Cerebellum (tissue), 4 donors: ENCODE measurements at places on chromosomes 7 and 10. TPM values are rescaled to one million over a fixed set of nuclear protein-coding genes. Genes with fewer than 3 reads are reported as not detected.

GRCh38 chr10:101452593-101452992, 98.6 kb downstream of the BTRC start:
- no peak for DNase-seq

DNA sequence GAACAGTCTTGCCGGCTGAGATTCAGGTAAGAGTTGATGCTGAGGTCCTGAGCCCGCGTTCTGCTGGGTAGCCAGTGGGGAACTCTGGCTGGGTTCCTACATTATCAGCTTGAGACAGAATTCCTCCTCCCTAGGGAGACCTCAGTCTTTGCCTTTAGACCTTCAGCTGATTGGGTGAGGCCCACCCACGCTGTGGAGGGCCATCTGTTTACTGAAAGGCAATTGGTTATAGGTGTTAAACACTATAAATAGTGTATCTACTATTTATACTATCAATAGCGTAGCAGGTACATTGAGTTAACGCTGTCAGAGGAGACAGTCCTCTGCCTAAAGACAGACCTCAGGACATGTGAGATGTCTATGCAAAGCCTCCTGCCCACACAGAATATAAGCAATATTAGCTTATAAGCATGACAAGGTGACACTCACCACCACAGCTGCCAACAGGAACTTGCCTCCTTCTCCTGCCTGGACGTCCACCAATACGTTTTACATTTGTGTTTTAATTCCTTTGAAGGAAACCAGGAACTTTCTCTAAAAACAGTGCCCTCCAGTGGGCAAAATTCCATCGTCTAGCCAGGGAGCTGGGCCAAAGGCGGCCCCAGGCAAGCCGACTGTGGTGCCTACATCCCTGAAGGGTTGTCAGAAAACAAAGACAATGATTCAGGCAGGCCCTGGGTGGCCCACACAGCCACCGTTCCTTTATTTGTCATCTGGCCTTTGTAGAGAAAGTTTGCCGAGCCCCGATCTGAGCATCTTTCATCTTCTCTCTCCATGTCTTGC, 58.8 kb downstream of the INSIG1 start:
- DNase-seq, result peak; percentile 53

- DNase-seq, result no peak
Measured at GRCh38 chr10:82942286-82943099, 1067.5 kb downstream of the NRG3 start.

DNA sequence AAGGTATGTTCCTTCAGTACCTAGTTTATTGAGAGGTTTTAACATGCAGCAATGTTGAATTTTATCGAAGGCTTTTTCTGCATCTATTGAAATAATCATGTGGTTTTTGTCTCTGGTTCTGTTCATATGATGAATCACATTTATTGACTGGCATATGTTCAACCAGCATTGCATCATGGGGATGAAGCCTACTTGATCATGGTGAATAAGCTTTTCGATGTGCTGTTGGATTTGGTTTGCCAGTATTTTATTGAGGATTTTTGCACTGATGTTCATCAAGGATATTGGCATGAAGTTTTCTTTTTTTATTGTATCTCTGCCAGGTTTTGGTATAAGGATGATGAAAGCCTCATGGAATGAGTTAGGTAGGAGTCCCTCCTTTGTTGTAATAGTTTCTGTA, 204.0 kb upstream of the GNAI1 start:
- DNase-seq, result no peak

DNA sequence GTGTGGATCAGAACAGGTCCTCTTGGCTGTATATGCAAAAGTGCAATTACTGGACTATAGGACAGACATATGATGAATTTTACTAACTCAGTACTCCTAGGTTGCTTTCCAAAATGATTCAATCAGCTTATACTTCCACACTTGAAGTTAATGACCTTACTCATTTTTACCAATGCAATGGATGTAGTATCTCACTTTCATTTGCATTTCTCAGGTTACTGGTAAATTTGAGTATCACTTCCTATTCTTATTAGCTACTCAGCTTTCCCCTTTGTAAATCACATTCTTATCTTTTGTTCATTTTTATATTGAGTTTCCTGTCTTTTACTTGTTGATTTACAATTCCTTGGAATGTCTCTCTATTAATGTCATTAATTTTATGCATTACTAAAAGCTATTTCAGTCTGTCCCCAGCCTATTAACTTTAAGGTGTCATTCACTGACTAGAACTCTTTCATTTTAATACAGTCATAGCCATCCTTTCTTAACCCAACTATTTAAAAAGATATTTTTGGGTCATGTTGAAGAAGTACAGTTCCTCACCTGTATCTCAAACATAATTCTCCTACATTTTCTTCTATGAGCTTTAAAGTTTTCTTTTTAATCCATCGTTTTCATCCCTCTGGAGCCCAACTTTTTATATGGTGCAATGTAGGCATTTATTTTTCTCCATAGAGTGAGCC, 88.6 kb downstream of the VIM start:
- no peak for DNase-seq

GRCh38 chr7:116417593-116418345, 81.8 kb upstream of the CAV2 start:
- DNase-seq, result no peak

GRCh38 chr10:6926971-6927370, 346.9 kb upstream of the PRKCQ start:
- no peak for DNase-seq

DNA sequence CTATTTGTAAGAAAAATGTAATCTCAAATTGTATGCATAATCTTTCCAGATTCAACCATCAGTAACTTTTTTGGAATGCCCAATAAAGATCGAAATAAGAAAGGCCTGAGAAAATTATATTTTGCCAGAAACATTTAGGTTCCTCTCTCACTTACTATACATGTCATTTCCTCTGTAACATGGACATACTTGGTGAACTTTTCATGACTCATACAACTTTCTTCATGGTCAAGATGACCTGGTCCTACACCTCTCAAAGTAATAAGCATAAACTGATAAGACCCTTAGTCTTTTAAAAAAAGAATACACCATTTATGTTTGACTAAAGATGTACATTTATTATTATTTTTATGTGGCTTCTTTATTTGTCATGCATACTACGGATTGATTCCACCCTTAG, 125.3 kb downstream of the REEP3 start:
- DNase-seq, result no peak

DNA sequence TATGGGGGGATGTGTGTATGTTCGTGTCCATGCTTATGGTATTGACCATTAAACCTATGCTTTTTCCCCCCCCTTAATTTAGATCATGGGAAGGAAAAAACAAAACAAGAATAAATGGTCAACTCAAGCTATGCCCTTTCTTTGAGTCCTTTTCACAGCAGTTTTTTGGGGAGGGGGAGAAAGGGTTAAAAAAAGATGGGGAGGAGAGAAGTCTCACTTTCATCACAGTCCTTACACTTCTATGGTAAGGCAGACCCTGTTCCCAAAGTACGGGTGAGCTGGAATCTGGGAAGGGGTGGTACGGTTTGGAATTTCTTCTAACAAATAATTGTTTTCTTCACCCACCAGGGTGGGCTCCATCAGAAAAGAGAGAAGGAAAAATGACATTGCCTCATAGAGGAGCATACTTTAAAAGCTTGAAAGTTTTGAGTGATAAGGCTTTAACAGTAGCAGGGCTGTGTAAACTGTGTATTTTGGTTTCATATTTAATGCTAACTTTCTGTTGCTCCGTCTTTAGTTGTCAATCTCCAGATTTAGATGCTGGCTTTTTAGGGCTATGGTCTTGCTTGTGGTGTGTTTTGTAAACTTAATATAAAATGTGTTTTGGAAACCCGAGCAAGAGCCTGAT, 180.1 kb downstream of the TCF7L2 start:
- DNase-seq, result no peak

DNA sequence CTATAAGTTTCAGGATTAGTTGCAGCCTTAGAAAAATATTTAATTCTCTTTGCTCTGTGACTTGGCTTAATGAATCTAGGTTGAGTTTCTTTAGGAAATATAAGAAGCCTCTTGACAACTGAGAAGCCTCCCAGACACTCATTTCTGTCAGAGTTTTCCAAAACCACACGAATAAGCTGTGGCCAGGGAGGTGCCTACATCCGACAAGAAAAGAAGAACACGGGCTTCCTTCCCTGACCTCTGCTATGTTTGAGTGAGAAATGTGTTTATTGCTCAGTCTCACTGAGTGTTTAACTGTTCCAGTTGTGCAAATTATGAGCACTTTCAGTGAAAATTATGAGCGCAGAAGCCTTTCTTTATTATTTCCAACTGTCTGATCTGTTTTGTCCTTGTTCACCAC, 105.0 kb downstream of the TRIL start:
- no peak for DNase-seq

DNA sequence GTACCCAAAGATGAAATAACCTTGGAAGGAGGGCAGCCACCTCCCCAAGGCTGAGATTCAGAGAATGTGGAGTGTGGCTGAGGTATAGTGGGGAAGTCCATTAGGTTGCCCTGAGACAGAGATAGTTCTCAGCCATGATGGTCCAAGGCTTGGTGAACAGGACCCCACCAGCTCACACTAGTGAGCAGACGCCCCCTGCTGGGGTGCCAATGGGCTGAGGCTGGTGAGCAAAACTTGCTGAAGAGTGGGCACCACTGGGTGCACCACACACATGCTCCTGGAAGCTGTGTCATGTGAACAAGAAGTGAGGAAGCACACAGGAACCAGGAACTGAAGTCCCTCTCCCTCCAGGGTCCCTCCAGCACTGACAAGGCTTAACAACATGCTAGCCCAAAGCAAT, 8.9 kb downstream of the FBXL13 start:
- no peak for DNase-seq

- no peak for DNase-seq
Measured at GRCh38 chr10:97427571-97428179, 1.7 kb downstream of the PGAM1 start.

DNA sequence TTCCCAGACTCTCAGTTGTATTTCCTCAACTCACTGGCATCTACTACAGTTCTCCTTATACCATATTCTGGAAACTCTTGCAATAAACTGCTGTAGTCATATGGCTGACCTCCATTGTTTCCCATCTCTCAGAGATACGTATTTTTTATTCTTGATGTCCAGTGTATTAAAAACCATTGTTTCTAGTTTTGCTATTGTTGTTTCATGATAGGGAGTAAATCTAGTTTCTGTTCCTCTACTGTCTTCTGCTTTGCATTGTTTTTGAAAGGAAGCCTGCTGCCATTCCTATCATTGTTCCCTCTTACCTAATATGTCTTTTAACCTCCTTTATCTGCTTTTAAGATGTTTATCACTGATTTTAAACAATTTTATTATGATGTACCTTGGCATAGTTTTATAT, 255.0 kb downstream of the ADK start:
- DNase-seq, result no peak

DNA sequence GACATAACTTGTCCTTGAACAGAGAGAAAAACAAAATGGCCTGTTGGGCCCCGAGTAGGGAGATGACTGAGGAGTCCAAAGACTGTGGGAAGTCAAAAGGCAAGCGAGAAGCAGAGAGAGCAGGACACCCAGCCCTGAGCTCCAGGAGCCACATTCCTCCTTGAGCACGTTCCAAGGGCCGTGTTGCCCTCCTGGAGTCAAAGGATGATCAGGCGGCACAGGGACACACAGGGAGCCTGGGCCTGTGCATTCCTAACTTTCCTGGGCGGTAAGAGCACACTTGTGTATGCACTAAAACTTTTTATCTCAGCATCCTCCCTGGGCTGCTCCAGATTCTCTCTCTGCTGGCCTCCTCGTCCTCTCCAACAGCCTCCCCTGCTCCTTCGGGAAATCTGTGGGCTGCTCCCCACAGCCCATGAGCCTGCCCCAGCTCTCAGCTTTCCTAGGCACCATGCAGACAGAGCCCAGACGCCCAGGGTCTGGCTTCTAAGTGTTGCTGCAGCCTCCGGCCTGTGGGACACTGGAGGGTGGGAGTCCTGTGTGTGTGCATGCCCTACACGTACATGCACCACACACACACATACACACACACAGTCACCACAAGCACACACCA, 281.8 kb downstream of the POU6F2 start:
- DNase-seq, result no peak

- DNase-seq, result no peak
Measured at GRCh38 chr10:61785473-61786105, 115.9 kb upstream of the ARID5B start.

- no peak for DNase-seq
Measured at GRCh38 chr7:34338961-34339526, 319.0 kb upstream of the NPSR1 start.

DNA sequence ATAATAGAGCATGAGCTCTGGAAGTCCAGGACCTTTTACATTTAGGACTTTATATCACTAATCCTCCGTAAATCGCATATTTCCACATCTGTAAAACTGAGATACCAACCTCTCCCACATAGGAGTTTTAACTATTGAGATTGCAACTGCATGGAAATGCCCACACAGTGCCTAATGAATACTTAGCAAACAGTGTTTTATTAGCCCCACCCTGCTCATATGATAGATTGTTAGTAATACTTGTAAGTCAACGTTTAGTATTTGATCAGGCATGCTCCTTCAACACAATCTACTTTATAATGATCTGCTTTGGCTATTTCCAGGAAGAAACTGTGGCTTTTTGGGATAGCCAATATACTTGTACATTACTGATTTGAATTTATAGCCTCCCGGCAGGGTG, 8.5 kb downstream of the PDZD8 start:
- DNase-seq, result no peak

DNA sequence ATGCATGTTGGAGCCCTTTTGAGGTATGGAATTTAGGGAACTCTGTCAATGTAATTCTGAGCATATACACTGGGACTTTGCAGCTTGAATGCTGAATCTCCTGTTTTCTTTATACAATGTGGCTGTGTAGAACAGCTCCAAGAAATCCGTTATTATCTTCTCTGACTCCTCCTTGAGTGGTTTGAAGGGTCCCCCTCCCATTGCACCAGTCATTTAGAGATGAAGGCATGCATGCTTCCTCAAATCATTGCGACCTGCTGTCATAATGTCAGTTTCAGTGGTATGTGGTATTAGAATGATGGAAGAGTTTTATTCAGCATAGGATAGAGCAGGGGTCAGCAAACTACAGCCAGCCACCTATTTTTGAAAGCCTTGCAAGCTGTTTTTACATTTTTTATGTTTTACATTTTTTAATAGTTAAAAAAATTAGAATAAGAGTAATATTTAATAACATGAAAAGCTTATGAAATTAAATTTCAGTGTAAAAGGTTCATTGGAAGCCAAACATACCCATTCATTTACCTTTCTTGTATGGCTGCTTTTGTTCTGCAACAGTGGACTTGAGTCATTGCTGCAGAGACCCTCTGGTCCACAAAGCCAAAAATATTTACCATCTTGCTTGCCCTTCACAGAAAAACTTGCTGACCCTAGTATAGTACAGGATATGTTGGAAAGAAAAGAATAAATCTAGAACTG, 8.1 kb downstream of the STK17A start:
- no peak for DNase-seq

The SYNPO2L gene
- total RNA-seq, result not detected

The HECW1 gene
- total RNA-seq, result 62.1 TPM

The PKD2L1 gene
- total RNA-seq, result not detected

The CYP2C18 gene
- total RNA-seq, result not detected

The ZNF503 gene
- 1.2 TPM for total RNA-seq

The MBL2 gene
- not detected for total RNA-seq

The PTF1A gene
- total RNA-seq, result 4.4 TPM

The PDCD4 gene
- total RNA-seq, result 89.3 TPM

The CRTAC1 gene
- total RNA-seq, result 15.5 TPM

The LRRC27 gene
- total RNA-seq, result 16.6 TPM

The INSYN2A gene
- total RNA-seq, result 12.6 TPM

The CDK5 gene
- 21.6 TPM for total RNA-seq

The LRRC4 gene
- 21.4 TPM for total RNA-seq

The SHH gene
- 3.4 TPM for total RNA-seq

The TFPI2 gene
- 1.4 TPM for total RNA-seq

The KIF20B gene
- total RNA-seq, result 10.7 TPM

The PRSS37 gene
- total RNA-seq, result not detected

The ZNF138 gene
- total RNA-seq, result 63.4 TPM

The GIMAP7 gene
- total RNA-seq, result 1.8 TPM
